ENCODE measurements at places on chromosomes 7 and 10.

GRCh38 chr7:74573512-74573911 lies 84.0 kb upstream of the GTF2I start:
- DNase-seq, result no peak

DNA sequence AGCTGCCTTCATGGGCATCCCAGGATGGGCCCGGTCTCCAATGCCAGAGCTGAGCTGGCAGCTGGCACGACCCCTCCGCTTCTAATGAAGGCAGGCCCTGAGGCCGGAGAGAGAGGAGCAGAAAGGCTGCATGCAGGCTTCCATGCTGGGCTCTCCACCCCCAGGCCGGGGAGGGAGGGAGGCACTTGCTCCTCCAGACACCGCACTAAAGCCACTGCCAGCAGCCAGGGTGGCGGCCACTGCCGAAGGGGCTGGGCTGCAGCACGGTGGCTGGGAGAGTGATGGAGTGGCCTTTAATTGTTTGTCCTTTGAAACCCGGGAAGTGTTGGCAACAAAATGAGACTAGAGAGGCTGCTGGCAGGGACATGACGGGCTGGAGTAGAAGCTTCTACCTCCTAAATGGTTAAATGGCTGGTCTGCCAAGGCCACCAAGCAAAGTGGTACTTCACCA lies 236.5 kb downstream of the SKAP2 start:
- no peak for DNase-seq

GRCh38 chr7:94223375-94224084 lies 171.2 kb upstream of the COL1A2 start:
- no peak for DNase-seq

DNA sequence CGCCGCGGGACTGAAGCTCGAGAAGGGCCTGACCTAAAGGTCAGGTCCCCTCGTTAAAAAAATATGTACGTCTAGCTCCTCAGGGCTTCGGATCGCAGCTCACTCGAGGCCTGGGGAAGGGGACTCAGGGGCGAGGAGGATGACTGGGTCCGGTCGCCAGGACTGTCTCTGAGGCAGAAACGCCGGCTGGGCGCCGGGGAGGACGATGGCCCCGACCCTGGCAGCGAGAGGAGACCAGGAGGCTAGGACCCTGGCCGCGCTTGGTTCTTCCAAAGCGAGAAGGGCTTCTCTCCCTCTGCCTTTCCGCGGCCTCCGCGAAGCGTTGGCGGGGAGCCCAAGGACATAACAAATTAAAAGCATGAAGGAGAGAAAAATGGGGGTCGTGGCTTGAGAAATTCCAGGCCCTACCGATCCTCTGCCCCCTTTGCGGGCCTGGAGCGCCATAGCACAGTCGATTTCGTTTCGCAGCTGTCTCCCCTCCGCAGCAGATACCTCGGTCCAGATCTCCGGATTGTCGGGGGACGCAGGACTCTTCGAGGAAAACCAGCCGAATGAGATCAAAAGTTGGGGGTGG lies 3.1 kb downstream of the NKX2-3 start:
- no peak for DNase-seq

DNA sequence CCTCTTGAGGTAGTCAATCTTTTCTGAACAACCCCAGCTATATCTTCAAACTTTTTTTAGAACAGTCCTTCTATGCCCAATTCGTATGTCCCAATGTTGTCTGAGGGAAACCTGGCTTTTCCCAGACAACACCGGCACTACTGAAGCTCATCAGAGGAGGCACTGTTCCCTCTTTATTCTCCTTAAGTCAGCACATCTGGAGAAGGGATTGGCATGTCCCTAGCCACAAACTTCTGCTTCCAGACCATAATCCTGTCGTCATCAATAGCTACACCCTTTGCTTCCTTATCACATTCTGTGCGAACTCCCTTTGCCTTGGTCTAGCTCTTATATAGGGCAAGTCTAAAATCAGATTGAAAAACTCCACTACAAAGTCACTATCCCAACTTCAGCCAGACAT lies 22.9 kb downstream of the PON3 start:
- DNase-seq, result no peak

- DNase-seq, result no peak
These were observed 231.9 kb upstream of the GRM3 start for GRCh38 chr7:86411814-86412213.

DNA sequence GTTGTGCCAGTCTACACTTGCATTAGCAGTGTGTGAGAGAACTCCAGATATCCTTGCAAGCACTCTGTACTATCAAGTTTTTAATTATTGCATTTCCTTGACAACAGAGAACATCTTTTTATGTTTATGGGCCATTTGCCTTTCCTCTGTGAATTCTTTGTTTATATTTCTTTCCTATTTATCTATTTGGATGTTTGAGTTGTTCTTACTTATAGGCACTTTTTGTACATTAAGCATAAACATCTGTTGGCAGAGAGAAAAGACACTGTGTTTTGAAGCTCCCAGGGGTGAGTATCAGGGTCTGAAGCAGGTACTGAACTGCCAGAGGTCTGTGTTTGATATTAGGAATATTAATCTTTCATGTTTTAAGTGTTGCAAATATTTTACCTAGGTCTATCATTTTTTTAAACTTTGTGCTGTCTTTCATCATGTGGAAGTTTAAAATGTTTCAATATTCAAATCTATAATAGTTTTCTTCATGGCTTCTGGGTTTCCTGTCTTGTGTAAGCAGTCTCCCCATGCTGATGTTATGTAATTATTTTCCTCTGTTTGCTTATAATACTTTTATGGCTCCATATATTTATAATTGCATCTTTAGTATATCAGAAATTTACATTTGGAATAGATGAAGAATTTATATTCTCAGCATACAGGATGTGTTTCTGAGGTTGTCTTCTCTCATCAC lies 17.7 kb upstream of the PDCD4 start:
- no peak for DNase-seq

DNA sequence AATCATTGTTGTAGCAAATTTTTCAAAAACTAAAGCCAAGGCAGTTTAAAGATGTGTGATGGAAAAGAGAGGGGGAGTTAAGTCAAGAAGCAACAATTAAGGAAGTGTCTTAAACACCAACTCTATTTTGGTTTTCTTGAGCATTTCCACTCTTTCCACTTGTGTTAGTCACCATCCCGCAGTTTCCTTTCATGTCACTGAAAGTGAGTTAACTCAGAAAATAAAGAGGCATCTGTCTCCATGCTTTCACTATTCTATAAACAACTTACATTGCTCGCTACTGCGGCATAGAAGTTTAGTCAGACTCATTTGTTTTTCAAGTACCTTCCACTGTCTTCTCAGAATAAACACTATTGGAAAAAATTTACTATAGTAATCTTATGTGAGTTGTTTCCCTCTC lies 284.9 kb upstream of the SEMA3D start:
- no peak for DNase-seq

- no peak for DNase-seq
These were observed 206.7 kb downstream of the HDAC9 start for GRCh38 chr7:18702071-18702829.

DNA sequence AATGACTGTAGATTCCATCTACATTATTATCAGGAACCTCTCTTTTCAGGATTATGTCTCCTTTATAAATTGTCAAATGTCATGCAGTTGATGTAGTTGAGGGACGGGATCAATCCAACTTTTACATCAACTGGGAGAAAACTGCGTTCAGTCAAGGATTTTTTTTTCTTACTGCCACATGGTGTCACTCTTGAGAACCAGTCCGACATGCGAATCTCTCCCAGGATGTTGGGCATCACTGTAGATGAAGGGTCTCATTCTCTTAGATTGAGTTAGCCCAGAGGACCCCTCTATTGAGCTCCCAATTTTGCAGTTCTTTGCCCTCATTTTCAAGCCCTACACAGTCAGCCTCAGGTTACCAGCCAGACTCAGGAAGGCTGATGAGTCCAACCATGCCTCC lies 120.3 kb upstream of the PTPRZ1 start:
- no peak for DNase-seq

DNA sequence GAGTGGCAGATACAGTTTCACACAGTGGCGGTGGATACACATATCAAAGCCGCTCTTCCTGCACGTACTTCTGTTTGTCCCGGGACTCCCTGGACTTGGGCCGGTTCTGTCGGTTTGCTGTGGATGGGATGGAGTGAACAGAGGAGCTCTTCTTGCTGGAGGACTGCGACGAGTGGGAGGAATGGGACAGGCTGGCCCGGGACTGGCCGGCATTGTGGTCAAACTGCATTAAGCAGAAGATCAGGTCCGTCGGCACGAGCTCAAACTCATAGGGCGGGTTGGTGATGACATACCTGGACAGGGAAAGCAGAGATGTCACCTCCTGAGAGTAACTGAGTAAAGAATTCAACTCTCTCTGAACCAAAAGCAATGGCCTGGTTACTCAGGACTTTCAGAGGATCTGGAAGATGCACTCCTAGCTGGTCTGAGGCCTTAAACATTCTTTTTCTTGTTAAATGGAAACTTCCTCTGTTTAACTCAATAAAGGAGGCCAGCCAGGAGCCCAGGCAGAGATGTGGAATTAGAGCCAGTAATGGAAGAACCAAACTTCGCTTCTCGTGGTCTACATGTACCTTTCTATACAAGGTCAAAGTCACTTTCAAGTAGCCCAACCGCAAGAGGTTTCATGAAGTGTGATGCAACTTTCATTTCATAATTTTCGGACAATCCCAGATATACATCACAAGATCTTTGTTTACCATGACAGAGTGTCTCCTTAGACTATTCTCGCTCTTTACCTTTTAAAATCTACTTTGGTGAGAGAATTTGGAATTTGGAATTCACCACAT lies 750.2 kb downstream of the KCNMA1 start:
- DNase-seq, result no peak

- no peak for DNase-seq
These were observed 68.8 kb upstream of the WDR11 start for GRCh38 chr10:120782336-120782735.

- no peak for DNase-seq
These were observed 527 bp upstream of the HERPUD2 start for GRCh38 chr7:35695473-35695850.

- DNase-seq, result no peak
These were observed 3.8 kb downstream of the CLIP2 start for GRCh38 chr7:74292757-74293576.

DNA sequence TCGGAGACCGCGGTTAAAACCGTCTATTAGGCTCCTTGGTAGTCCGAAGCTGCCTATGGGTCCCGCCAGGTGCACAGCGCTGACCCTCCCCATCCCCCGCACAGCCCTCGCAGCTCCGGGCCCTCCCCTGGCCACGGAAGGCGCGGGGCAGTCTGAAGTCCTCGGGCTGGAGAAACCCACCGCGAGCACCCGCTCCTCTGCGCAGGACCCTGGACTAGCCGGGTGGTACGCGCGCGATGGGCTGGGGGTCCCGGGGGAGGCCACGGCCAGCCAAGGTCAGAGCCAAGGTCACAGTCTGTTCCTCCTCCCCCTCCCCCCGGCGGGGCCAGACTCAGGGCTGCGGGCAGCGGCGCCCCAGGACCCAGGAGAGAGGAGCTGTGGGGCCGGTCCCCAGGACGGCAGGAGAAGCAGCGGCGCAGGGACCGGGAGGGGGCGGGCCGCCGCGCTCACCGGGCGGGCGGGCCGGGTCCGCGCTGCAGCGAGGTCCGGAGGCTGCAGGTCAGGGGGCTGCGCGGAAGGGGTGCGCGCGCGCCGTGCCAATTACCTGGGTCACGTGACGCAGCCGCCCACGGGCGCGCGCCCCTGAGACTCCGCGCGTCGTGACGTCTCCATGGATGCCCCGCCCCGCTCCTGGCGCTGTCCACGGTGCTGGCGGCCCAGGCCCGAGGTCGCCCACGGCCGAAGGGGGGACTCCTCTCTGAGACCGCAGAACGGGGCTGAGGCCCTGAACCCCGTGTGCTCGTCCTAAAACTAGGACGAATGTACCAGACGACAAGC lies at the start of gene OGDHL:
Gene OGDHL (minus strand): TSS at position 535 of the 777 bp plus-strand sequence. CDS start 3,731 bp downstream, outside the sequence.
- DNase-seq, result no peak

- DNase-seq, result no peak
These were observed 12.8 kb upstream of the KAT6B start for GRCh38 chr10:74813381-74814259.

GRCh38 chr10:113052076-113052830 lies 102.2 kb downstream of the TCF7L2 start:
- DNase-seq, result no peak

- no peak for DNase-seq
These were observed 219.6 kb downstream of the PTEN start for GRCh38 chr10:88082806-88083596.

- DNase-seq, result no peak
These were observed 19.8 kb downstream of the HNRNPA2B1 start for GRCh38 chr7:26180792-26181198.

DNA sequence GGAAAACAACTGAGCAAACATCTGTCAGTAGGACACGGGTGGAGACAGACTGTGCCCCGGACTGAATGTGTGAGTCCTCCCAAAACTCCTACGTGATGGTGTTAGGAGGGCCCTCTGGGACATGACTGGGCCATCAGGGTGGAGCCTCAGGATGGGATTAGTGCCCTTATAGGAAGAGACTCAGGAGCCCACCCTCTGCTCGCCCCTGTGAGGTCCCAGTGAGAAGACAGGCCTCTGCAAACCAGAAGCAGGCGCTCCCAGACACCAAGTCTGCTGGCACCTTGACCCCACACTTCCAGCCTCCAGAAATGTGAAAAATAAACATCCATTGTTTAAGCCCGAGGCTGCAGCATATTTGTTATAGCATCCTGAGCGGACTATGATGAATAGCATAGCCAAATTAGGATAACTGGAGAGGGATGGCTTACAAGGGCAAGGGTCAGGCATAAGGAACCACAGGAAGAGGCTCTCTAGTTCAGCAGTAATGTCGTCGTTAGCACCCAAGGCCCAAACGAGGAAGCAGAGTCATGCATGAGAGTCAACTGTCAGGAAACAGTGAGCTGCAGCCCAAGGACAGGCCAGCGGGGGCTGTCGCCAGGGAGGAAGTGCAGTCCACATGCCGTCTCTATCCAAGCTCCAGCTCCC lies 50.6 kb downstream of the PTPRN2 start:
- DNase-seq, result no peak

DNA sequence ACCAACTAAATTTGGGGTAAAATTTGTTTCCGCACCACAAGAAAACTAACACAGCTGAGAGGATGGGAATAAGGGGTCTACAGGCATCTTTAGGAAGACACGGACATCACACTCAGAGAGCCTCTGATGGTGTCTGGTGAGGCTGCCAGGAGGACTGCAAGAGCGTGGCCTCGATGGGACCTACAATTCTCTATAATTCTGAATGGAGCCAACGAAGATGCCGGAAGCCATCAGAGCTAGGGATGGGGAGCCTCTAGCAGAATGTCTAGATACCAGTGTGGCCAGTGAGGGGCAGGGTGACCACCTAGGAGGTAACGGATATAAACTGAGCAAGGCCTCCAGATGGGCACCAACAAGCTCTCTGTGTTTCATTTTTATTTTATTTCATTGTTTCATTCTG lies 7.5 kb downstream of the GRID1 start:
- DNase-seq, result no peak

GRCh38 chr10:11337516-11337915 lies 273.9 kb downstream of the USP6NL start:
- DNase-seq, result no peak

DNA sequence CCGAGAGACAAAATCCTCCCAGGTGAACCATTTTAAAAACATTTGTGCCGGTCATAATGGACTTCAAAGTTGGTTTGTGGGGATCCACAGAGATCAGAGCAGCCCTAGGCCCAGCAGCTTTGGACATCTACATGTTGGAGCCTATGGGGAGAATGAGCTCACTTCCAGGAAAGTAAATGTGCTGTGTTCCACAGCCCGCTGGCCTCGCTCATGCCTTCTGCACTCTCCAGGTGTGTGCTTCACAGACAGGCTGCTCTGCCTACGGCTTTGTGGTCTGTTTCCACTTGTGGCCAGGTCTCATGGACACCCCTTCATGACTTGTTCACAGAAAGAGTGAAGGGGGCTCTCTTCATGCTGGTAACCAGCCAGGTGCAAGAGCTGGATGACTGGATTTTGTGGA lies 141.6 kb downstream of the ADARB2 start:
- DNase-seq, result no peak

All from T-helper 1 cell (primary cell).